ENCODE measurements at places on chromosomes 12 and 14.
A peak's percentile ranks its signal among the peaks of the same experiment; 100 is the strongest.

- DNase-seq: no peak
These were observed 20.5 kb downstream of the RNF212B start for GRCh38 chr14:23258256-23258655.

DNA sequence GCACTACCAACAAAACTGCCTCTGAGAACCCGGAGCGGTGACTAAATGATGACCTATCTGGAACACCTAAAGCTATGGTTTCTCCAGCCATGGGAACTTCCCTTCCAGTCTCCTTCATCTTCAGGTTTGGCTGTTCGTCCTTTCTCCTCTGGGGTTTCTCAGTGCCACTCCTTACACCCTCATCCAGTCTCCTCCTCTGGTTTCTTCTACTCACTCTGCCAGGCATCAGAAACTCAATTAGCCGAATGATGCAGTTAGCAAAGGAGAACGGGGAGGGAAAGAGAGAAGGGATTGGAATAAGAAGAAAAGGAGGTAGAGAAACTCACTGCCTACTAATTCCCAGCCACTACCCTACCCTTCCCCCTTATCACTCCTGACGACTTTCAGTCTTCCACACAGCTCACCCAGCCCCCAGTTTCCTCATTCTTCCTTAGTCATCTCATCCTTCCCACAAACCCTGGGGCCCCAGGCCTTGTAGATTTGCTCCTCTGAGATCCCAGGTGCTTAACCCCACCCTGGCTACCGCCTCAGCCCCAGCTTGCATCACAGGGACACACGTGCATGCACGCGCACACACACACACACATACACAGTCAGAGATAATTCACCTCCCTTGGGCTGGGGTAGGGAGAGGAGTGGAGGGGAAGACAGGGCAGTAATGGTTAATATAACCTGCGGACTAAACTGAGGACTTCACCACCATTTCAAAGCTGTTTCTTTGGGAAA, 13.0 kb downstream of the FGD6 start:
- no peak for DNase-seq

GRCh38 chr14:88914956-88915355, 90.5 kb downstream of the TTC8 start:
- DNase-seq: no peak

DNA sequence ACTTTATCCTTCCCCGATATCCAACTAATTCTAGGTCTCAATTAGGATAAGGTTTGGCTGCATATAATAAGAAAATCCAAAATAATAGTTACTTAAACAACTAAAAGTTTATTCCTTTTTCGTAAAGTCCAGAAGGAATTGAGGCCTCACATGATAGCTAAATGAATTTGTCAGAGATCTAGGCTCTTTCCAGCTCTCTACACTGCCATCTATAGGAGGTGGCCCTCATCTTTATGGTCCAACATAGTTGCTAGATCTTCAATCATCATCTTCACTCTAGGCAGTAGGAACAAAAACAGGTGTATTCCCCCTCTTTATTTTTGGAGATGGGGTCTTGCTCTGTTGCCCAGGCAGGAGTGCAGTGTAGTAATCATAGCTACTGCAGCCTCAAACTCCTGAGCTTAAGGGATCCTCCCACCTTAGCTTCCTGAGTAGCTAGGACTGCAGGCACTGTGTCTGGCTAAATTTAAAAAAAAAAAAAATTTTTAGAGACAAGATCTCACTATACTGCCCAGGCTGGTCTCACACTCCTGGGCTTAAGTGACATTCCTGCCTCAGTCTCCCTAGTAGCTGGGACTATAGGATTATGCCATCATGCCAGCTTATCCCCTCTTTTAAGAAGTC, 46.5 kb upstream of the SAV1 start:
- DNase-seq: no peak

GRCh38 chr12:6241495-6241894, 41.3 kb downstream of the CD9 start:
- DNase-seq: no peak

- no peak for DNase-seq
These were observed 125.6 kb downstream of the RGS6 start for GRCh38 chr14:72057701-72058285.

DNA sequence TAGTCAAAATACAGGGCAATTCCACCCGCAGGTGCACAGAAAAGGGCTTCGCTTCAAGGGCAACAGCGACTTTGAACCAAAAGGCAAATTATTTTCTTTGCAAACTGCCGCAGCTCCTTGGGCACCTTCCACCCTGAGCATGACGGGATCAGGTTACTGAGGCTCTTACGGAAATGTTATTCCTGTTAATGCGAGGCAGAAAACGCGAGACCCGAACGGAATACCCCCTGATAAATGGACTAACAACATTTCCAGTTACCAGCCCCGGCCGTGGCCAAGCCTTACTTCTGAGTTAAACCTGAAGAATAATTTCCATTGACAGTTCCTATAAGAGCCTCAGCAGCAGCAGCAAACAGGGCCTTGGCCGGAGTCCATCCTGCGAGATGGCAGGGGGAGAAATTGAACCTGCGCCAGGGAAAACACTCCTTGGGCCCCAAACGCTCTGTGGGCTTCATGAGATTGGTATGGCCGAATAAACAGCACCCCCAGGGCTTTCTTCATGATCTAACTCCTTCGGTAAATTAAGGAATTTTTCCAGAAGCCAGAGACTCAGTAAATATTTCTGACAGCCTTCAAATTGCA, 70.0 kb upstream of the DICER1 start:
- DNase-seq: no peak

- no peak for DNase-seq
These were observed 10.1 kb downstream of the GOLGA3 start for GRCh38 chr12:132818562-132818961.

DNA sequence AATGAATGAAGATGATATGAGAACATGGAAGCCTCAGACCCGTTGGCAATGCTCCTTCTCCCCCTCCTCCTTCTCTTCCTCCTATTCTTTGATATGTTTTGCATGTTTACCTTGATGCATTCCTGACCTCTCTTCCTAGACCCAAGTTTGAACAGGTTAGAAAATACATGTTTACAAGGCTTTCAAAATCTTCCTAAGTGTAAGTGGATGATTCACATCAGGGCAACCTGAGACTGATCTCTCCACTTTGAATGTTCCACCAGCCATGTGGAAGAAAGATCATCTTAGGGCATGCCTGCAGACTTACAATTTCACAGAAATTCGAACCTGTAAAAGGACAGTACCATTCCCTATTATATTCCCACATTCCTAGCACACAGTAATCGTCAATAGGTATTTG, 18.0 kb upstream of the LDHB start:
- DNase-seq: no peak

GRCh38 chr14:94328196-94328595, 5.1 kb upstream of the SERPINA6 start:
- DNase-seq: no peak

GRCh38 chr14:43369710-43370564, 1137.1 kb downstream of the FSCB start:
- no peak for DNase-seq

- DNase-seq: no peak
These were observed 143.5 kb downstream of the SSPN start for GRCh38 chr12:26338586-26339572.

DNA sequence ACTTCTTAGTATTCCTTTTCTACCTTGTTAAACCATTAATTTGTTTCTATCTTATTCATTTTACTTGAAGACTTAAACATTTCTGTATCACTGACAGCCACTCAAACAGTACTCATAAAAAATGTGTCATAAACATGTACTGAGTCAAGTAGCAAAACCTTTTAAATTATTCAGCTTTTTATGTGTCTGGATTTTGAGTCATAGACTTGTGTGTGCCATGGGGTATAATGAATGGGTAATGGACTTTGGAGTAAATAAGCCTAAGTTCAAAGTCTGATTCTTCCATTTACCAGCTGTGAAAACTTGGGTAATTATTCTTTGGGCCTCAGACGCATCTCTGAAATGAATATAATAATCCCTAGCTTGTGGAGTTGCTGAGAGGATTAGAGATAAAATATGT, 199.0 kb downstream of the RAD51B start:
- no peak for DNase-seq

DNA sequence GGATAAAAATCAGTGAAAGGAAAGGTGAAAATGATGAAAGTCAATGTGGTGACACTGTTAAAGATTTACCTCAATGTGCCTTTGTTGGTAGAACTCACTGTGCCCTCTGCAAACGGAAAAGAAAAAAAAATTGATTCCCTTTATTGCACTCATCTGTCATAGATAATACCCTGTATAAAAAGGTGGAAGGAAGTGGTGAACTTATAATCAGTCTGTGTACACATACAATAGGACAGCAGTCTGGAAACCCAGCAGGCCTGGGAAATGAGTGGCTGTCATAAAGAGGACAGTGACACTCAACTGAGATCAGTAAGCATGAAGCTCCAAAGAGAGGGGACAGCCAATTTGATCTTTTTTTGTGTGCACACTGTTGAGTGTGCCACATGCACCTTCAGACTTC, 364.7 kb downstream of the NOVA1 start:
- DNase-seq: no peak

- no peak for DNase-seq
These were observed 9.4 kb downstream of the CDCA4 start for GRCh38 chr14:105011312-105011990.

DNA sequence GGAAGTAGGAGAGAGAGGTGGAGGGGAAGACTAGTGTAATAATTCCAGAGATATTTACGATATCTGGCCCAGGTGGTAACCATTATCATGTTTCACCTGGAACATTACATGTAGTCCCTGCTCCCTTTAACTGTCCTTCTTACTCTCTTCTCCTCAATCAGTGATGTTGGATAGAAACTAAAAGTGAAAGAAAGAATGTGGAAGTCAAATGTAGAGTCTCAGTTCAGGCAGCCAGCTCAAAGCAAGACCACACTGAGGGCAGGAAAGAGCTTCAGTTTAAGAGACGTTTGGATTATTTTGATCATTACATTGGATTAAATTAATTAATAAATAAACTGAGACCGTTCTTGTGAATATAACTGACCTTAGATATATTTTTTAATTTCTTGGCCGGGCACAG, 594.4 kb downstream of the FLRT2 start:
- no peak for DNase-seq

GRCh38 chr12:48424644-48425043, 47.7 kb upstream of the ANP32D start:
- no peak for DNase-seq

- DNase-seq: no peak
These were observed 127.2 kb downstream of the LRRK2 start for GRCh38 chr12:40351976-40352375.

DNA sequence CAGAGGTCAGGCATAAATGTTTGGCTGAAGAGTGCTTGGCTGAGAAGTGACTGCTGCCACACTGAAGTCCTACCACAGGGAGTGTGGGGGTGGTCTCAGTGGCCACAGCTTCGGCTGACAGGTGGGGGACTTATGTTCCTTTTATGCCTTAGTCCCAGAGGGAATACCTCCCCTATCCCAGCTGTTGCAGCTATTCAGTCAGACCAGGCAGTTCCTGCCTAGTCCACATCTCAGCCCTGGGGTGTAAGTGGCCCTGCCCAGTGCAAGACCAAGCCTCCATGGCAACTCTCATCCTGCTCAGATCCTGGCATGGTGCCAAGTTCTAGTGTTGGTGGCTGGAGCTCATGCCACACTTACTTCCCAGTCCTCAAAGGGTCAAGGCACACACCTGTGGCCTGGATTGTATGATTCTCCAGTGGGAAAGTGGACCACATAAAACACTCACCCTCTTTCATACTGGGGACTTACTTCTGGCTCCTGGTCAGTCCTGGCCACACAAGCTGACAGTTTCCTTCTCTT, 161.3 kb upstream of the CAND1 start:
- no peak for DNase-seq

- peak; percentile 70 for DNase-seq
These were observed 1.8 kb upstream of the RHOF start for GRCh38 chr12:121795034-121795968.

- DNase-seq: no peak
These were observed 95.7 kb upstream of the TBX3 start for GRCh38 chr12:114779647-114780046.

DNA sequence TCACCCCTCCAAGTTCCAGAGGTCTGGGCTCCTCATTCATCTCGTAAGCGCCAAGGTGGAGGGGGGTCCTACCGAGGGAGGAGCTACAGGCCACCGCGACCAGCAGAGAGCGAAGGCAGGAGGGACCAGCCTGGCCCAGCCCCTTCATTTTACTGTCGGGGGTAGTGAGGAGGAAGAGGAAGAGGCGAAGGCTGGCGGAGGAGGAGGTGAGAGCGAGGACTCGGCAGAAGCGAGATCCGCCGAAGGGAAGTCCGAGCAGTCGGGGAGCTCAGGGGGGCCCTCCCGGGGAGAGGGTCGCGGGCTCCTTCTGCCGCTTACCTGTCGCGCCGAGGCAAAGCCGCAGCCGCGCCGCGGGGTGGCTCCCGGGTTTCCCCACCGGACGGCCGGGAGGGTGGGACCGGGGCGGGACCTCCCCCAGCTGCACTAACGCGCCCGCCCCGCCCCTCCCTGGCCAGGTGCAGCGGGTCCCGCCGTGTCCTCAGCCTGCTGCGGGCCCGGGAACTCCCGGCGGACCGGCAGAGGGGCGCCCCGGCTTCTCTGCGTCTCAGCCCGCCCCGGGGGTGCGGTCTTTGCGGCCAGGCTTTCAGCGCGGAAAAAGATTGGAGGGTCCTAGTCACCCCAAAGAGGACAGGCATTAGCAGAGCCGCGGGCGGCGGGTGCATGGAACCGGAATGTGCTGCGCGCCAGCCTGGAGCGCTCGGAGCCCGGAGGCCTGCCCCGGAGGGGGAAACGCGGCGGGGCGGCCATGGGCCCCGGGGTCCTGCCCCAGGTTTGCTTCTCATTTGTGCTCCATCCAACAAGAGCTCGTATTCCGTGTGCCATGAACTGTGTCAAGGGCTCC, at the start of gene GALNT6:
GALNT6 (minus strand) TSS at position 124 of the 841 bp plus-strand sequence. CDS start 11,625 bp downstream, outside the sequence.
- DNase-seq: peak; percentile 62

- DNase-seq: no peak
These were observed 945 bp upstream of the HIP1R start for GRCh38 chr12:122834104-122834920.

DNA sequence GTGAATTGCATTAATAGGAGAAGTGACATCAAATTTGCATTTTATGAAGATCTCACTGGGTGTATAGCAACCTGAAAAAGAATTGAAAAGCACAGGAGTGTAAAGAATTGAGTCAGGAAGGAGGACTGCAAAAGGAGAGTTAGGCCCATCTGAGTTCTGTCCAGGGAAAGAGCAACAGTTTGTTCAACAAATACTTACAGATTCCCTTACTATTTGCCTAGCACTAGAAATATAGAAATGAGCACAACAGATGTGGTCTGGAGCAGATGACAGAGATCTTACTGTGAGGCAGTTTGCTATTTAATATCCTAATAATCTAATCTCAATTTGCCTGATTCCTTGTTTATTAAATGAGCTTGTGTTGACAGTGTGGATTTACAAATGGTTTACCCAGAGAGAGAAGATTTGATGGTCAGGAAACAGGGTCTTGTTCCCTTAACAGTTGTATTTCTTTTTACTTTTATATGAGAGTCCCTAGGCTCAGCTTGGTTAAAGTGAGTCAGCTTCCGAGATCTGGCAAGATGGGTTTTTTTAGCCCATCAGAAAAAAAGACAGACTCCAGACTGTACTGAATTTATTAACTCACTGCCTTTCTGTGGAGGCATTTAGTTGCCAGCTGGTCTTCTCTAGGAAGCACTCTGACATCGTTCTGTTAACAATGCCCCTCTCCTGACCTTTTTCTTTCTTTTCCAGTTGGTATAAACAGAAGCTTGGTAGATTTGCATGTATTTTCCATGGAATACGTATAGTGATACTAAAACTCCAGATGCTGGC, 229.7 kb downstream of the TTC6 start:
- no peak for DNase-seq

All from stimulated activated CD4-positive, alpha-beta T cell treated with anti-CD3 and anti-CD28 coated beads, Interleukin-2, amount 100 ng/mL, for 4 hours (primary cell).